ENCODE measurements at places on chromosomes 6 and 20. TPM values are rescaled to one million over a fixed set of nuclear protein-coding genes. Genes with fewer than 3 reads are reported as not detected.

GRCh38 chr6:125808060-125808459 is 17.3 kb downstream of the NCOA7 start:
- DNase-seq = no peak

GRCh38 chr6:63307581-63308246 is 12.1 kb downstream of the LGSN start:
- peak; percentile 57 for DNase-seq

DNA sequence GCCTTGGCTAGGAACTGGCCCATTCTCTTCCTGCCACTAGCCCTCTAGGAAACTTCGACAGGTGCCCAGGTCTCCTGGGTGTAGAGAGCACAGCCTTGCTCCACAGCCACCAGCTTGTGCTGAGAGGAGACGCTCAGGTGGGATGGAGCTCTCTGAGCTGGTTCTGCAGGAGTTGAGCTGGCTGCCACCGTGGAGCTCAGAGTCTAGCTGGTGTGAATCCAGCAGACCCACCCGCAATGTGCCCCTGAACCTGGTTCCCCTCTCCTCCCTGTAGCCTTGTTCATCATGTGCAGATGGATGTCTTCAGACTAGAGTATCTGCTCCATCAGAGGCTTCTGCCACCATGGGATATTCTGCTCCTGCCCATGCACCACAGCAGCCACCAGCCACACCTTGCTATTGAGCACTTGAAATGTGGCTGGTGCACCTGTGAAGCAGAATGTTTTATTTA is 222.5 kb downstream of the SYNDIG1 start:
- DNase-seq = no peak

BTNL2 gene
- total RNA-seq = not detected

- no peak for DNase-seq
Observed at GRCh38 chr6:169494038-169494437, 207.8 kb downstream of the WDR27 start.

Measured in fibroblast of villous mesenchyme (primary cell).